ENCODE measurements at places on chromosomes 7 and 10.

GRCh38 chr10:126397156-126397555, 8.9 kb upstream of the ADAM12 start:
- DNase-seq = no peak

- DNase-seq = no peak
Measured at GRCh38 chr10:36265741-36266140, 623.6 kb upstream of the FZD8 start.

GRCh38 chr10:102491136-102491535, 11.4 kb downstream of the ACTR1A start:
- DNase-seq = no peak

- DNase-seq = no peak
Measured at GRCh38 chr7:103687951-103688350, 241.9 kb upstream of the SLC26A5 start.

DNA sequence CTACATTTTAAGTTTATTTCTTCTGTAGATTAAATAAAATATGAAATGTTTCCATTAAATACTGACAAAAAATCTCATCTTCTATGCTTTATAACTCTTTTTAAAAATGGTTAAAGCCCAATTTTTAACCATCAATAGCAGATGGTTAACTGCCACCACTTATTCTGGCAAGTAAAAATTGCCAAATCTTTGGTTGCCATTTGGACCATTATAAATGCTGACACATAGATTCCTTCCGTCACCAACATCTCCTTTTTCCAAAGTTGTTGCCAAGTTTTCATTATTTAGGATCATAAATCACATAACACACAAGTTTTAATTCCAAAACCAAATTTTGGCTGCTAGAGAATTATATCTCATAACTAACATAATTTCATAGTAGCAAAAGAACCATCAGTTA, 1614.3 kb downstream of the REEP3 start:
- DNase-seq = no peak

- DNase-seq = no peak
Measured at GRCh38 chr7:112864380-112864779, 74.2 kb upstream of the TMEM168 start.

GRCh38 chr10:121787169-121787568, 140.7 kb downstream of the ATE1 start:
- DNase-seq = no peak

GRCh38 chr10:14605231-14605925, 169.3 kb downstream of the FAM107B start:
- no peak for DNase-seq

- peak; percentile 44 for DNase-seq
Measured at GRCh38 chr7:139034855-139035585, 822 bp downstream of the ZC3HAV1L start.

GRCh38 chr7:22625251-22625650, 101.7 kb upstream of the IL6 start:
- no peak for DNase-seq

GRCh38 chr10:131850383-131850870, 50.4 kb upstream of the PPP2R2D start:
- no peak for DNase-seq

DNA sequence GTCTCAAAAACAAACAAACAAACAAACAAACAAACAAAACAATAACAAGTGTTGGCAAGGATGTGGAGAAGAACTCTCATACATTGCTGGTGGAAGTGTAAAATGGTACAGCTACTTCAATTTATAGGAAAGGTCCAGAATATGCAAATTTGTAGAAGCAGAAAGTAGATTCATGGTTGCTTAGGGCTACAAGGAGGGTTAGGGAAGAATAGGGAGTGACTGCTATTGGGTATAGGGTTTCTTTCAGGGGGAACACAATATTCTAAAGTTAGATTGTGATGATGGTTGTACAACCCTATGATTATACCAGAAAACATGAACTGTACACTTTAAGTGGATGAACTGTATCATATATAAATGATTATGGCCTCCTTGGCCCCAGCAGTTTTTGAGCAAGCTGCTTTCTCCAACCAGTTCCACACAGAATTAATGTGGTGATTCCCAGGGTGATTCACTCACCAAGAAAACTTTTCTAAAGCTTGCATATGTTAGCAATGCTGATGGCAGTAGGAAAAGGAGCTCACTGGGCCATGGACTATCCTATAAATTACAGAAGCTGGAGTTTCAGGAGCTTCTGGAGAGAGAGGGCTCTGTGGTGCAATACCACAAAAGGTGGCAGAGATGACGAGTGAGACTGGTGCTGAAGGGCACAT, 52.8 kb upstream of the KCNIP2 start:
- no peak for DNase-seq

GRCh38 chr7:52525772-52526341, 509.6 kb upstream of the POM121L12 start:
- no peak for DNase-seq

DNA sequence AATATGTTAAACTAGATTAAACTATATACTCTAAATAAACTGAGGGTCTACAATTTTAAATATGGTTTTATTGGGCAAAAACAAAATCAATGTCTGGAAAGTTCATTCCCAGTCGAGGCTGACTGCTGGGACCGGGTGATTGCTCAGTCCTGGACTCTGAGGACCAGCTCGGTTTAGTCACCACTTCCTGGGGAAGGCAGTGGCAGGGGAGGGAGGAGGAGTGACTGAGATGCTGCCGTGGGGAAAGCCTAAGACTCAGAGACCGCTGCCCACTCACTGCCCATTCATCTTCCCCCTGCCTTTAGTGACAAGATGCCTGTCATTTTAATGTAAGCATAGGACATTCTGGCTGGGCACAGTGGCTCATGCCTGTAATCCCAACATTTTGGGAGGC, 29.0 kb downstream of the ATOH7 start:
- no peak for DNase-seq

DNA sequence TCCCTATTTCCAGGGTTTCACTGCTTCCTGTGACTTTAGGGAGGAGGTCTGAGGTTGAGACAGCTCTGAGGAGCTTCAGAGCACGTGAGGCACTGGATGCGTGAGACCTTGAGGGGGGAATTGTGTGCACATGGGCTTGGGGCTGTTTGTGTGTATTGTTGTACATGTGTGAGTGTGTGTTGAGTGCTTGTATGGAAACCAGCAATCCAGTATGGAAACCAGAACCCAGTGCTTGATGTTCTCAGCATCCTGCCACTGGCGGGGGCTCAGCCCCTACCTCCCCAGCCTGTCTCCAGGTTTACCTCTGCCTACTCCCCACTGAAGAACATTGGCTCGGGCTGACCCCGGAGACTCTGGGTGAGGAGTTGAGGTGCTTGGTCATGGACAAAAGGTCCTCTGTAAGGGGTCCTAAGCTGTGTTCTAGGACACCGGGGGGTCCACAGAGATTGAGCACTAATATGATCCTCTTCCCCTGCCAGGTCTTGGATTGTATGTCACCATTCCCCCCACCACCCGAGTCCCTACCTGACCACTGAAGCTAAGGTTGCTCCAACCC, 20.8 kb downstream of the SFTPD start:
- DNase-seq = no peak

DNA sequence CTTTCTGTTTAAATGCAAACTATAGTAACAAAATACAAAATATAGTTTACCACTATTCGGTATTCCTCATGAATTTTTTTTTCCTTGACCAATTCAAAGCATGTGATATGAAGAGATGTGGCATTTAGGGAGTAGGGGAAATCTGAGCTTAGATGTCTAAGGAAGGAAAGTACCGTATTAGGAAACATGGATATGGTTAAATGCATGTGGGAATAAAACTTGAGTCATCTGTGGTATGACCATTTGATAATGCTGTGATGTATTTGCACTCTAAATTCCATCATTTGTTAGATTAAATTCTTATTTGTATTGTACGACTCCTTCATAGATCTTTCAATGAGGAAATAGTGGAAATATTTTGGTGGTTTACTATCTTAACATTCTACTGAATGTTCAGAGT, 19.7 kb downstream of the AHR start:
- no peak for DNase-seq

GRCh38 chr7:6446838-6447580, 745 bp downstream of the DAGLB start:
- no peak for DNase-seq

GRCh38 chr10:57049096-57049495, 688.0 kb upstream of the ZWINT start:
- no peak for DNase-seq

DNA sequence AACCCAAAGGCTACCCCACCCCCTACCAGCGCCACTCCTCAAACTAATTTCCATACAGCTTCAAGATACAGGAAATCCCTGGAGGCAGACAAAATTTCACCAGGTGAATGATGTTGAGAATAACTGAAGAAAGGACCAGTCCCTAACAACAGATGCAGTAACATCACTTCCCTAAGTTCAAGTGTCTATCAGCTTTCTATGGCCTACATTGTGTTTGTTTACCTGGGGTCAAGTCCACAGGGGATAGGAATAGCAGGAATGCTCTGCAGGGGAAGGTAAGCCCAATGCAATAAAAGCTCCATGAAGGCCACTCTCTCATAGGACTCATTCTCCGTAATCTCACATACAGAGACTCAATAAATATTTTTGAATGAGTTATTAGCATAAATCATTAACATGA, 26.9 kb downstream of the FAM13C start:
- DNase-seq = no peak

GRCh38 chr10:71262817-71263216, 50.4 kb downstream of the UNC5B start:
- no peak for DNase-seq

DNA sequence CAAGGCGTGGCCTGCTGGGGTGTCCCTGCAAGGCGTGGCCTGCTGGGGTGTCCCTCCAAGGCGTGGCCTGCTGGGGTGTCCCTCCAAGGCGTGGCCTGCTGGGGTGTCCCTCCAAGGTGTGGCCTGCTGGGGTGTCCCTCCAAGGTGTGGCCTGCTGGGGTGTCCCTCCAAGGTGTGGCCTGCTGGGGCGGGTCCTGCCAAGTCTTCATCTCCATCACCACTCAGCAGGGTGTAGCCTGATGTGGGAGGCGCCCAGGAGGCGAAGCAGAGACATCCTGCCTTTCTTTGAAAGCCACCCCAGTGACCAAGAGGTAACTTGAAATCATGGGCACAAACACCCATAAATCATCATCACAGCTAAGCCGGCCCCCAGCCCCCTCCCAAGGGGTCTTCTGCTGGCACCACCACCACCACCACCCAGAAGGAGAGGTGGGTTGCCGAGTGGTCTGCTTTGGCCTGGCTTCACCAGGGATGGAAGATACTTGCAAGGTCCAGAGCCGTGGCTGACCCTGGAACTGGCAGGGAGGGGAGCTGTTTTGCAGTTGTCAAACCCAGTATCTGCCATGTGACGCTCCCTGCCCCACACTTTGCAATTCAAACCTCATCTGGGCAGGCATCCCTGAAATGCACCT, 190.6 kb downstream of the EBF3 start:
- no peak for DNase-seq

- DNase-seq = no peak
Measured at GRCh38 chr7:41641665-41642014, 61.2 kb downstream of the INHBA start.

DNA sequence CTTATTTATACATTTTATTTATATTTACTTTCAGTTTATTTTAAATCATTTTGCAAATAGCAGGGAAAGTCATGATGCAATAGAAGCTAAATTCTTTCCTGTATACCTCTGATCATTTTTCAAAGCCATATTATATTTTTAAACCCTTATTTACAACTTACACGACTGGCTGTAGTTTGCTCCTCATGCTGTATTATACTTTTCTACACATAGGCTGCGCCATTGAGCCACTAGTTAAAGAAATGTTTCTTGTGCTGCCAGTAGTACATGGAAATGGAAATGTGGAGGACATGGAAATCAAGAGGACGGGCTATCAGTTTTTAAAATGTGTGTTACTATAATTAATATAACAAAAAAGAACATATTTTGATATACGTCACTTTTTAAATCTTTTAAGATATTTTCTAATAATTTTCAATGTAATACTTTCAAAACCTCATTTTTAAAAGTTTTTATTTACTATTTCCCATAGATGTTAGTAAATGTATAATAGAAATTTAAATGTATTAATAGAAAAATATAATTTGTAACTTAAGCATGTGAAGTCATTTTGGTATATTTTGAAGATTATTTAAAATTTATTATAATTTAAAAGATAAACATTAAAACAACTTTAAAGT, 118.5 kb downstream of the VTI1A start:
- DNase-seq = peak; percentile 11

GRCh38 chr10:31669357-31669756, 259.3 kb downstream of the ARHGAP12 start:
- no peak for DNase-seq

DNA sequence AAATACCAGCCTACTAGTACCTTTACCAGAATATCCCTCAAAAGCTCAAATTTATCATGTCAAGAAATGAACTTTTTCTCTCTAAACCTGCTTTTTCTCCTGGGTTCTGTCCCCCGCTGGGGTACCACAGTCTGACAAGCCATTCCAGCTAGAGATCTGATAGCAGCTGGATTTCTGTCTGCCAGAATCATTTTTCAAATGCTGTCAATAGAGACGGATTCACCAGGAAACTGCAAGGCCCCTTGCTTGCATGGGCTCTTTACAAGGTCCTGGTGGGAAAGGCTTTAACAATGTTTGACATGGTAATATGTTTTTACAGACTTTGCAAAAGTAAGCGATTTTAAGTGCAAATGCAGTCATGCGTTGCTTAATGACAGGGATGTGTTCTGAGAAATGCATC, 4.9 kb upstream of the ANXA11 start:
- DNase-seq = no peak

GRCh38 chr10:70834021-70834420, 18.3 kb downstream of the SGPL1 start:
- no peak for DNase-seq

GRCh38 chr10:124231168-124232155, 138.1 kb upstream of the CHST15 start:
- DNase-seq = peak; percentile 83

DNA sequence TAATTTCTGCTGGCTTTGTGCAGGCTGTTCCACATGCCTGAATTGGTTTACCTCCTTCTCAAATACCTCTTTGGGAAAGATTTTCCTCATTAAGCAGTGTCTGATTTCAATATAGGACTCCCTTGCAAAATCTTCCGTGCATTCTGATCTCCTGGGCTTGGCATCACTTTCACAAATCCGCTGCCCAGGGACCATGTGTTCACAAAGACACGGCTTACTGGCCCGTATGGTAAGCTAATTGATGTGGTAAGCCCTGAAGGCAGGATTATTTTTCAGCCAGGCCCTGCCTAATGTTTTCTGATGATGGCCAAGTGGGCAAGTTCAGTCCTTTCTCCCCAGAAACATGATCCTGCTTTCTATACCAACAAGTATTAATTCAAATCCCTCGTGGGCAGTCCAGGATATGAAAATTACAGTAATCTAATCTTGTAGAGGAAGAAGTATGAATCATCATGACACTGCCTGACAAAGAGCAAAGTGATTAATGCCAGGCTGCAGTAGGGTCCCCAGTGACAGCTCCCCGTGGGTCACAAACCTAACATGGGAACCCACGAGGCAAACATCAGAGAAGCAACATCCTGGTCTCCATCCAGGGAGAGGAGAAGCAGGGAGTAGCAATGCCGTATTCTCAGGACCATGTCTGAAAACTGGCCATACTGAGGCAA, 11.6 kb upstream of the SVIL start:
- no peak for DNase-seq

GRCh38 chr7:142733271-142733670, 16.0 kb upstream of the PRSS1 start:
- DNase-seq = no peak

Data from stimulated activated naive CD8-positive, alpha-beta T cell treated with anti-CD3 and anti-CD28 coated beads, Interleukin-15, amount 100 ng/mL, for 72 hours (primary cell).